ENCODE measurements at places on chromosomes 7 and 10. TPM values are rescaled to one million over a fixed set of nuclear protein-coding genes. Genes with fewer than 3 reads are reported as not detected.

The PSD gene
- 3.0 TPM for total RNA-seq

The KEL gene
- total RNA-seq: 0.79 TPM

GRCh38 chr7:140375892-140376730 lies 22.2 kb downstream of the SLC37A3 start:
- peaks cover 6% of the 10 kb centered on the region for H3K4me1 ChIP-seq
- H3K4me3 ChIP-seq: no peak overlapping the region
- peaks cover 13% of the 10 kb centered on the region for H3K36me3 ChIP-seq
- H3K27ac ChIP-seq: no peak overlapping the region
- H3K27me3 ChIP-seq: no peaks in the 10 kb centered on the region

DNA sequence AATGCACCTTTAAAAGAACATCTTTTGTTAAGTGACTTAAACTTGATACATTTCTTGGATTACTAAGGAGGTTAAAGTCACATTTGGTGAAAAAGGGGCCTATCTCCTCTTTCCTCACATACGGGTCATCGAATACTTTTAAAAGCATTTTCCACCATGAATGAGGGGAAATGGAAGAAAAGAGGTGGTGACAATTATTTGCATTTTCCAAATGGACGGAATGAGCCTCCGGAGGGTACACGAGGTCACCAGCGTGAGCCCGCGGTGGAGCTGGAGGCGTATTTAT lies 1.0 kb upstream of the BMPR1A start:
- no peaks in the 10 kb centered on the region for H3K36me3 ChIP-seq
- peaks cover 49% of the 10 kb centered on the region for H3K4me1 ChIP-seq
- H3K4me3 ChIP-seq: peak overlapping the region; percentile 76
- no peak for DNase-seq
- H3K27me3 ChIP-seq: no peaks in the 10 kb centered on the region
- H3K27ac ChIP-seq: peak overlapping the region; percentile 94

DNA sequence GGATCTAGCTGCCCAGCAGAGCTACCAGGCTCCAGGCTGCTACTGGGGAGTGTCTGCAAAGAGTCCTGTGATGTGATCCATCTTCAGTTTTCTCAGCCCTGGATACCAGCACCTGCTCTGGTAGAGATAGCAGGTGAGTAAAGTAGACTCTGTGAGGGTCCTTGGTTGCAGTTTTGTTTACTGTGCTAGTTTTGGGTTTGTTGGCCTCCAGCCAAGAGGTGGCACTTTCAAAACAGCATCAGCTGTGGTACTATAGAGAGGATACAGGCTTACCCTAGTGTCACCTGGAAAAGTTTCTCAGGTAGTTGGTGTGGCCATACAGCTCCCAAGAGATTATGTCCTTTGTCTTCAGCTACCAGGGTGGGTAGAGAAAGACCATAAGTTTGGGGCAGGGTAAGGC lies 56.3 kb downstream of the MTERF1 start:
- H3K4me1 ChIP-seq: no peaks in the 10 kb centered on the region
- no peak overlapping the region for H3K27ac ChIP-seq
- no peak overlapping the region for H3K4me3 ChIP-seq
- H3K27me3 ChIP-seq: no peaks in the 10 kb centered on the region
- DNase-seq: no peak

Measured in chondrocyte (in vitro differentiated cells).